ENCODE measurements at places on chromosomes 16 and 17.

DNA sequence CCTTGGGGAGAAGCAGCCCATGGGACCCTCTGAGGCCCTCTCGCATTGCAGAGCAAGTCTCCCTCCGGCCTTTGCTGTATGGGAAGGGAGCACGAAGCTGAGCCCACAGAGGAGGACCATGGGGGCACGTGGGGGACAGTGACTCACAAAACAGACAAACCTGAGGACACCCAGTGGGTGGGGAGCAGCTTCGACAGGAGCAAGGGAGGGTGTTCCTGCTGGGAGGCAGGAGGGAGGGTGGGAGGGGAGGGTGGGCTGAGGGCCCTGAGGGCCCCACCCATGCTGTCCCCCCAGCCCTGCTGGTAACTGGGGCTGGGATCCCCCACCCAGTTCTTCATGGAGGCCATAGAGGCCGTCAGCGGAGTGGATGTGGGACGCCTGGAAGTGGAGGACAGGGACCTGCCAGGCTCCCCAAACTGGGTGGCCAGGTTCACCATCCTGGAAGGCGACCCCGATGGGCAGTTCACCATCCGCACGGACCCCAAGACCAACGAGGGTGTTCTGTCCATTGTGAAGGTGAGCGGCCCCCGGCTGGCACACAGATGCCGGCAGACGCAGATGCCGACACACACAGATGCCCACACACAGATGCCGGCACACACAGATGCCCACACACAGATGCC lies 12.5 kb downstream of the SLC22A31 start:
- no peak for DNase-seq

GRCh38 chr17:83176623-83177583 lies 97.5 kb downstream of the METRNL start:
- no peak for DNase-seq

GRCh38 chr17:55283256-55283965 lies 18.7 kb downstream of the HLF start:
- no peak for DNase-seq

DNA sequence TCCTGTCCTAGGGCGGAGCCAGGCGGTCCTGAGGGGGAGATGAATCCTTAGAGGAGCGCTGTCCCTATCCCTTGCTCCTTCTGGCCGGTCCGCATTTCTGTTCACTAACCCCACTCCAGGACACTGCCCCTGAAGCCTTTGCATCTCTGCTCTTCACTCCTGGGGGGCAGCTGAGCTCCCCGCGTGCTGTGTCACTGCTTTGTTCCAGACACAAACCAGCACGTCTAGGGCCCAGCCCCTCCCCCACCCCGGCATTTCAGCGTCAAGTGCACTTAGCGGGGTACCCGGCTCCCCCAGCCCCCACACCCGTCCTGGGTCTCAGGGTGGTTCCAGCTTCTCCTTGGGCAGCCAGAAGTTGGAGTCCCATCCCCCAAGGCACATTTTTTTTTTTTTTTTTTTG lies 8.9 kb downstream of the CORO6 start:
- DNase-seq, result no peak

DNA sequence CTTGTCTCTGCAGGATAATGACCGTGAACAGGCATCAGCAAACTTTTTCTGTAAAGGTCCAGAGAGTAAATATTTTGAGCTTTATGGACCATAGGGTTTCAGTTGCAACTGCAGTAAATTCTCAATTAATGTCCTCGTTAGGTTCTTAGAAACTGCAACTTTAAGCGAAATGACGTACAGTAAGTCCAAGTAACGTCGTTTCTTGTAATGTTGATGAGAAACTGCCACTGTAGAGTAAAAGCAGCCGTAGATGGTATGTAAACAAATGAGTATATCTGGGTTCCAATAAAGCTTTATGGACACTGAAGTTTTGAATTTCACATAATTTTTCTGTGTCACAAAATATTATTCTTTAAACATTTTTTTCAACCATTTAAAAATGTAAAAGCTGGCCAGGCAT lies 4.9 kb downstream of the CHD9 start:
- no peak for DNase-seq

DNA sequence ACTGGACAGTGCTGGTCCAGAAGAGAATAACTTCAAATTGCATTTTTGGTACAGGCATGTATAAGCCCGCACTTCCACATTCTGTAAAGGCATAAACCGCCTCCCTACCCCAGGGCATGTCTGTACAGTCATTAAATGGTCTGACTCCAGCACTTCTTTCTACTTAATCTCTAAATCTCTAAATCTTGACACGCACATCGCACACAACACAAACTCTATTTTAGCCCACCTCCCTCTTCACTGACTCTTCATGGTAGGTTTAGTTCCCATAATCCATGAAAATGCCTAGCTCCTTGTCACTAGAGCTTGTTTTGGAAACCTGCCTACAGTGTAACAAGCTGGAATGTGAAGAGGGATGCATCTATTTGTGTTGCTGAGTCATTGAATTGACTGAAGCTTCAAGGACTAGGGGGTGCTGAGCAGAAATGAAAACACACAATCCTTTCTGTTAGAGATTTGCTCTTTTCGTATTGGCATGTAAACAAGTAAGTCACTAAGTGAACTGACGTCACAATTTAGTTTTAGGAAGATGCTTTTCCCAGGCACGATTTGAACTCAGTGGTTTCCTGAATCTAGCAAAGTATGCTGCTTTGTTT lies 1.6 kb upstream of the DUSP14 start:
- DNase-seq, result peak; percentile 64

DNA sequence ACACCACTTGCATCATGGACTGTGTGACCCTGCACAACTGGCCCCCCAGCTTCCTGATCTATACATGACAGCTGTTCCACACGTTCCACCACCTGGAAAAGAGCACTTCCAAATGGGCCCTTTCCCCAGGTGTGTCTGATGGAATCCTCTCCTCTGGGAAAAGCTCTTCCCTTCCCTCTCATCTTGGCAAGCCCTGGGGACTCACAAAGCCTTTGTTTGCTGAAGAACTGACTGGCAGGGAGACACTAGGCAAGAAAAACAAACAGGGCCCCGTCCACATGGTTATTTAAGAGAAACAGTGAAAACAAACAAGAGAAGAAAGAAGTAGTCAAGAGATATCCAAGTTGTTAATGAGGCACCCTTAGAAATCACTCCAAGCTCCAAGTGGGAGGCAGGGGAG lies 52.6 kb downstream of the C16orf95 start:
- no peak for DNase-seq

DNA sequence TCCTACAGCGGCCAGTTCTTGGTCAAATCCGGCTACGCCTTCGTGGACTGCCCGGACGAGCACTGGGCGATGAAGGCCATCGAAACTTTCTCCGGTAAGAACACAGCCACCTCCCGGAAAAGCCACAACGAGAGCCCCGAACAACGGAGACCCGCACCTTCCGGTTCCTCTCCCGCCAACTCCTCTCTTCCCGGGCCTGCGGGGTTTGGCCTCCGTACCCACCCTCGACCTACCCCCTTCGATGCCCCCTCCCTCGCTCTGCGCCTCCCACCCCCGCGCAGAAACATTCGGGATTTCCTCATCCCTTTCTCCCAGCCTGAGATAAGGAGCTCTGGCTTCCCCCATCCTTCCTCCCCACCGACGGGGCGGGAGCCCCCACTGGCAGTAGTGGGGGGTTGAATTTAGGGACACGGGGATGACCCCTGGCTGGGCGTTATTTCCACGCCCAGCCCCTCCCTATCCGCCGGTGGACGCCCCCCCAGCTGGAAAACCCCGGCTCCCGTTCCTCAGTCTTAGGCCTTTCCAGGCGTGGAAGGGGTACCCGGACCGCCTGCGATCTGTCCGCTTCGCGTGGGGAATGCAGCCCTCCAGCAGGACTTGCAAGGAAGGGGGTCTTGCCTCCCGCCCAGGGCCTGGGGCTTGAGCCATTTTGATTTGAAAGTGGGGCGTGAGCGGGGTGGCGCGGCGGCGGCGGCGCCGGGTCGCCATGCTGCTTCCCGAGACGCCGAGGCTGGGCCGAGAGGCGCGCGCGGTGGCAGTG lies 822 bp downstream of the IGF2BP1 start:
- DNase-seq, result peak; percentile 66

DNA sequence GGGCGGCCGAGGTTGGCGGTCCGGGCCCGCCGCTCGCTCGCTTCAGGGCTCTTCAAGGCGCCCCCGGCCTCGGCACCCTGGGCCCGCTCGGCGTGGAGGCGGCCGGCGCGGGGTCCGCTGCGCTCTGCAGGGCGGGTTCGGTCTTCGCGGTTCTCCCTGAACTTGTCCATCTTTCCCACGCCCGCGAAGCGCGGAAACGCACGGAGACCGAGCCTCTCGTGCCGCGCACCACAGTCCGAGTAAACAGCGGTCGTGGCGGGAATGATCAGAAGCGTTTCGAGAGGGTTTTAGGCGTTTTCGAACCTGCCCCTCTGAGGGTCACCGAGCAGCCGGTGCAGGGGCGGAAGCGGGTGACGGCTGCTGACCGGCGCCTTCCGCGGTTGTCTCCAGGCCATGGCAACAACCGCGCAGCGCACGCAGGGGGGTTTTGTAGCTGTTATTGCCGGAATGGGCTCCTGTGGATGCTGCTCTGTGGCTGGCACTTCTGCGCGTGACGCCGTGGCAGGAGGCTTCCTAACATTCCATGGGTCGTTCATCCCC lies 414 bp downstream of the NARF start:
- no peak for DNase-seq

GRCh38 chr17:46818929-46819859 lies 702 bp upstream of the WNT3 start:
- no peak for DNase-seq

GRCh38 chr17:32114536-32114935 lies 27.8 kb upstream of the RHOT1 start:
- no peak for DNase-seq

DNA sequence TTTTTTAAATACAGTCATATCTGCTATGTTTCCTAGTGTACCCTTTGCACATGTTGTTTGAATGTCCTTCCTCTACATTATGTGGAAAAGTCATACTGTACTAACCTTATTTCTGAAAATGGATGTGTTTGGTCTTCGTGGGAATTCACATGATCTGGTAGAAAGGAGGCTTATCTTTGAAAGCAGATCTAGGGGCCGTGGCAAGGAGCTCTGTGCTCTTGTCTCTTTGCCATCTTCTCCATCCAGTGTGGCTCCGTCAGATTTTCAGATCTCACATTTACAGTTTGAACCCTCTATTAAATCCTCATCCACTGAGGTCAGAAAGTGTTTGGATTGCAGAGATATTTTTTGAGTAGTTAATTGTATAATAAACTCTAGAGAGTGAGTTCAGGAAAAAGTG lies 32.9 kb downstream of the MAP2K4 start:
- no peak for DNase-seq

GRCh38 chr17:3598078-3598477 lies 11.1 kb downstream of the TRPV1 start:
- DNase-seq, result no peak

GRCh38 chr17:56866496-56866895 lies 32.5 kb downstream of the DGKE start:
- DNase-seq, result peak; percentile 15

GRCh38 chr16:687499-687898 lies 2.7 kb downstream of the WDR24 start:
- DNase-seq, result no peak

GRCh38 chr17:48513666-48514455 lies 16.9 kb downstream of the HOXB1 start:
- no peak for DNase-seq

- no peak for DNase-seq
Observed at GRCh38 chr17:17314501-17315071, 11.4 kb downstream of the NT5M start.

- DNase-seq, result no peak
Observed at GRCh38 chr17:57401556-57402488, 145.5 kb downstream of the MSI2 start.

GRCh38 chr17:77884019-77884418 lies 74.5 kb upstream of the TNRC6C start:
- peak; percentile 45 for DNase-seq

DNA sequence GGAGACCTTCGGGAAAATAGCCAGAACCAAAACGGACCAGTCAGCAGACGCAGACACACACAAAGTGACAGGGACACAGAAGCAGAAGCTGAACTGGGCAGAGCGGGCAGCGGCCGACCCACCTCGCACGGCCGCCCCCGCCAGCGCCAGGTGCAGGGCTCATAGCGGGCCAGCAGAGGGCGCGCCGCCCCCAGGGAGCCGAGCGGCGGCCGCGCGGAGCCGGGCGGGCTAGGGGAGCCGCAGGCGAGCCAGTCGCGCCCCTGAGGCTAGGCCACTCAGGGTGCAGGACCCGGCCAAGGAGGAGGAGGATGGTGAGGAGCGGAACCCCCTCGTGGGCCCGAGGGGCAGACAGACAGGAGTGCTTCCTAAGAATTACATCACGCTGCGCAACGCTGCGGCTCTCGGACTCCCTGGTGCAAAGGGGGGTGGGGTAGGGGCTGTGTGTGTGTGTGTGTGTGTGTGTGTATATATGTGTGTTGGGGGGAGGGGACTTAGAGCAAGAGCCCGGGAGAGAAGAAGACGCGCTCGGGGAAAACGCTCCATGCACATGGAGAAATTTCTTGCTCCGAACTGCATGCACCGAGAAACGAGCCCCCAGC lies 913 bp upstream of the NOG start:
- DNase-seq, result peak; percentile 77

- DNase-seq, result no peak
Observed at GRCh38 chr17:59432657-59433056, 101.2 kb downstream of the YPEL2 start.

DNA sequence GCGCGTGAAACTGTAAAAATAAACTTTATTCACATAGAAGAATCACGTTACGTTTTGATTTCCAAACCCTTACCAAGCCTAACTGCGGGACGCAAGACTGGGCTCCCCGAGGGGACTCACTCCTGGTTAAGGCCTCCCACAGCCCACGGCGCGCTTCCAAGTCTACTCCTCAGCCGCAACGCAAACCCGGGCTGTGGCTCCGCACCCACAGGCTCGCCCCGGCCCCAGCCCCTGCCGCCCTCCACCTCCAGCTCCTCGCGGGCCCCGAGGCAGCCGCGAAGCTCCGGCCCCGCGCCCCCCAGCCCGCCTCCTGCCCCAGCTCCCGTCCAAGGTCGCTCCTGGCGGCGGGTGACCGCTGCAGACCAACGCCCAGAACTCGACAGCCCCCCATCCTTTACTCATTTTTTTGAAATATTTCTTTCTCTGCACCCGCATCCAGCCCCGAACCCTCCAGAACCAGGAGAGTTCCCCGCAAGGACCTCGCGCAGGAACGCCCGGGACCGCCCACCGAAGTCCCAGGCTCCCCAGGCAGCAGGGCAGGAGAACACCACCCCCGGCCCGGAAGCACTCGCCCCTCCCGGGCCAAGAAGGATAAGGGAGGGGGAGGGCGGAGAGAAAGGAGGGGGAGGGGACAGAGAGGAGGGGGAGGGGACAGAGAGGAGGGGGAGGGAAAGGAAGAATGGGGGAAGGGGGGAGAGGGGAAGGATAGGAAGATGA lies 912 bp downstream of the USP22 start:
- peak; percentile 89 for DNase-seq

DNA sequence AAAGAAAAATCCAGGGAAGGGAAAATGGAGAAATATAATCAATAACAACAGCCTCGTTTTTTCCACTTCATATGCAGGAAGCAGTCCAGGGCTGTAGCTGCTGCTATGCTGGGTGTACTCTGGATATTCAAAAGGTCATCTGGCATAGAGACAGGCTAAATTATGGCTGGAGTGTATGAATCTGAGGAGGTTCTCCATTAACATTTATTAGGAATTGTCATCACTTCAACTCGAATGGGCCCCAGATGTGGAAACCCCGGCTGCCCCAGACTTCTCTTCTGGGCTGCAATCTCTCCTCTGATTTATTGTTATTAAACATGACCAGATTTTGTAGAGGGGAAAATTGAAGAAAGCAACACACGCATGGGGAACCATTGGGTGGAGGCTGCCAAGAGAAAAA lies 33.5 kb upstream of the SKAP1 start:
- no peak for DNase-seq
